ENCODE measurements at places on chromosomes 1 and 21.

DNA sequence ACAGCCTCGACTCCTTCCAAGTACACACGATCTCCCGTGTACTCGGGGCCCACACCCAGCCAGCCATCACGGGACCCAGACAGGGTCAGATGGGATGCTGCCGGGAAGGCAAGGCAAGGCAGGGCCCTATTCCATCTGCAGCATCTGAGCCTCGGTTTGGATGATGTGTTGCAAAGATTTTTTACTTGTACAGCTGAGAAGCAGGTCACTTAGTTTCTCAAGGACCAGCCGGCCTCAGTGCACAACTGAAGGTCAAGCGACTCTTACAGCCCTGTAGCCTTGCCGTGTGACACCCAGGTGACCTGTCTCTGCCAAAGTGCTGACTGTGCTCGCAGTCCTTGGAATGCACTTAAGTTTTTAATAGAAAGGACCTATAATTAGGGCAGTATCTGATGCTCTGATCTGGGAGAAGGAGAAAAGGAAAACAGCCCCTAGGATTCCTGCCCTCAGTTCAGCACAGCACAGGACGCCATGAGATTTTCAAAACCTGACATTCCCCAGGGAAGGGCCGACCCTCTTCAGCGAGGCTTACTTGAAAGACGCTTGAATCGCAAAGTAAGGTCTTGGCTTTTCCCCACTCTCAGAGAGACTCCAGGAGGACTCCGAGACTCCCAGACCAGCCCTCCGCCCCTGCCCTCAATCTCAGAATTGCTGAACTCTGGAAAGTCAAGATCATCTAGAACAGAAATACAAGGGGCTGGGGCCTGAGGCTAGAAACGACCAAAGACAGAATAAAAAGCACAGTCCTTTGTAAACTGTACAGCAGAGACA, 1.3 kb downstream of the GPR157 start:
- DNase-seq = no peak

GRCh38 chr1:59485171-59485570, 188.3 kb downstream of the FGGY start:
- no peak for DNase-seq

DNA sequence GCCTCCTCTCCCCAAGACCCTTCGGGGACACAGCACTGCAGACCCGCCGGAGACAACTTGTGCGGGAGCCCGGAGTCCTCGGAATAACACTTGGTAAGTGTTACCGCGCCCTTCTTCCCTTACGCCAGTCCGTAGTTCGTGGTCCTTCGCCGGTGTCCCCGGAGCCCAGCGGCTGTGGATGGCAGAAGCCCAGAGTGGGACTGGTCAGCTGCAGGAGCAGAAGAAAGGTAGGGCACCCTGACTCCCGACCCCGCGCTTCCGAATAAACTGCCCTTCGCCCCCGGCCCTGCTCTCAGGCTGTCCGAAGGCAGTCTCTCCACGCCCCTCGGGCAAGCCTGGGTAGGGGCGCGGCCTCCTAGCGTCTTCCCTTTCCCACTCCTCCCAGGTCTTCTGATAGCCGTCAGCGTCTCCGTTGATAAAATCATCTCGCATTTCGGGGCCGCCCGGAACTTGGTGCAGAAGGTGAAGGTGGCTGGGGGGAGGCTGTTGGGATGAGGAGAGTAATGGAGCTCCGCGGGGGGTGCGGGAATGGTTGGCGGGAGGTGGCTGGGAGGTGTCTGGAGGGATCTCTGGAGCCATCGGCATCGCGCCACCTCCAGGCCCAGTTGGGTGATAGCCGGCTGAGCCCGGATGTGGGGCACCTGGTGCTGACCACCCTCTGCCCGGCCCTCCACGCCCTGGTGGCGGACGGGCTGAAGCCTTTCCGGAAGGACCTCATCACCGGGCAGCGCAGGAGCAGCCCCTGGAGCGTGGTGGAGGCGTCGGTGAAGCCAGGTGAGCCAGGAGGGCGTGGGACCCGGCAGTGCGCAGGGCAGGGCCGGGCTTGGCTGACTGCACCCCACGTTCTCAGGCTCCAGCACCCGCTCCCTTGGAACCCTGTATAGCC, 4.3 kb downstream of the RUSC1 start:
- peak; percentile 53 for DNase-seq

DNA sequence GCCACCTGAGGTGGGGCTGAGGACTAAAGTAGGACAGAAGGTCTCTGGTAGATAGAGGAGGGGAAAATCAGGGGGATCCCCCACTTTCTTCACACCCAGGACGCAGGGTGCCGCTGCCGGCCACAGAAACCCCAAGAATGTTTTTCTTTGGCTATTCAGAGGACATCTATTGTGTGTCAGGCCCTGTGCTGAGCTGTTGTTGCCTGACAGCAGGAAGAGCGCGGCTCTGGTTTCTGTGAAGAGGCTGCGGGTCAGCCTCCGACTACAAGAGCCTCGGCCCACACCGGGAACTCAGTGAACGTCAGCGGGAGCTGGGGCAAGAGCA, 407 bp upstream of the PIGV start:
- peak; percentile 83 for DNase-seq

GRCh38 chr21:38861989-38862683, 56.4 kb downstream of the ETS2 start:
- no peak for DNase-seq

- DNase-seq = no peak
Observed at GRCh38 chr1:46466477-46467182, 23.0 kb upstream of the DMBX1 start.

DNA sequence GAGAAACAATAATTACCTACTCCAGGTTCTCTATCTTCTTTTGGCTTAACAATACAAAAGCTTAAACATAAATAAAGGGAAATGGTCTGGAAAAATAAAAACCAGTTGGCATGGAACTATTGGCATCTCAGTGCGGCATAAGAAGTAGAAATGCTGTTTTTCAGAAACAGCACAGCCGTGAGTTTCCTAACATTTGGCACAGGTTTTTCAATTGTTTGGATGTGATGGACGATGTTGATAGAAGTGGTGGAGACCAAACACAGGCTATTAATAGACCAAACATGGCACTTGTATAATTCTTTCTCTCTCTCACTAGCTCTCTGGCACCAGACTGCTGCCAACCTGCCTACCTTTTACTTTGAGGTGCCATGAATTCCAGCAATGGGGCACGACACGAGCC, 36.2 kb downstream of the KCNN3 start:
- DNase-seq = no peak

DNA sequence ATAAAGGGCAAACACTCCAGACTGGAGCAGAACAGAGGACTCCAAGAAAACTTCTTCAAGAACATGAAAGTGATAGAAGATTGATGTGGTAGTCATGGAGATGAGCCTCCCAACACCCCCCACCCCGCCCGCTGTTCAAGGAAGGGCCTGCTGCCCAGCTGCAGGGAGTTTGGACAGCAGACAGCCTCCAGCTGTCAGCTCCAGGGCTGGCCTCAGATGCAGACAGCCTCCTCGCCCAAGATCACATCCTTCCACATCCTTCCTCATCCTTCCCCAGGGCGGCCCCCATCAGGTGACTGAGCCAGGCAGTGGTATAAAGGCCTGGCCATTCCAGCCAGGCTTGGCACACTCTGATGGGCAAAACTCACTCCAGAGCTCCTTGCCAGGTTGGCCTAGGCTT, 24.6 kb downstream of the HMGN2 start:
- DNase-seq = no peak
